ENCODE measurements at places on chromosomes 4 and X. TPM values are rescaled to one million over a fixed set of nuclear protein-coding genes. Genes with fewer than 3 reads are reported as not detected.

Gene WDR17
- total RNA-seq = 2.0 TPM

DNA sequence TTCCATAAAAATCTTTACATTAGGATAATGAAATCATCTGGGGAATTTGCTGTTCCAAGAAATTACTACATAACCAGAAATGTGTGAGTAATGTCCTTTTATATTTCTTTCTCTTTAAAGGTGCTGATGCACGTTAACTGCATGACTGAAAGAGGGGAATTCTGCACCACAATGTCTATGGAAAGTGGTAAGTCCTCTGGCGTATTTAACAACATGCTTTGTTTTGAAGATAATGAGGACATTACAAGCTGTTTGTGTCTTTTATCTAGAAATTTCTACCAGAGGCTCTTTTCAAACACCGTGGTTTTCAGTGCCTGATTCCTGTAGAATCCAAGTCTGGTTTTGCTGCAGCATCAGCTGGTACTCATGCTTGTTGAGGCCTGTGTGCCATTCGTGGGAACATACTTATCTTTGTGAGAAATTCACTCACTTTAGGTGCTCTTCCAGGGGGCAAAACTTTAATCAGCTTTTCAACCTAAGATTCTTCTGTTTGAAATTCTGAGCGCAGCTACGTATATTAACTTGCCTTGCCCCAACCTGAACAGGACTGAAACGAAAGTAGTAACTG, 257.2 kb downstream of the PDHA2 start:
- DNase-seq = no peak

GRCh38 chr4:151530783-151531182, 121.8 kb downstream of the FHIP1A start:
- DNase-seq = no peak

DNA sequence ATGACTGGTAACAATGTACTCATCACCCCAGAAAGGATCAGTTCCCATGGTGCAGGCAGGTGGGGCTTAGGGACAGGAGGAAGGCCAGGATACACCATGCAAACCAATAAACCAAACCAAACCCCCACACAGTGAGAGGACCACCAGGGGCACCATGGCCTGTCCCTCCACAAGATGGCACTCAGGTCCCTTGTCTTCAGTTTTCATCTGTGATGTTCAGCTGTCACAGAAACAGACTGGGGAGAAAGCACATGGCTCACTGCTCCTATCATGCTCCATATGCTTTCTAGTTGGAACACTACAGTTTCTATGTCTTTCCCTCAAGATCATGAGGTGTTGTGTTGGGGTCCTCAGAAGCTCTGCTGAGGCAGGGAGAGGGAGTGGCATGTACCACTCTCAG, 10.1 kb downstream of the HS3ST1 start:
- DNase-seq = no peak

DNA sequence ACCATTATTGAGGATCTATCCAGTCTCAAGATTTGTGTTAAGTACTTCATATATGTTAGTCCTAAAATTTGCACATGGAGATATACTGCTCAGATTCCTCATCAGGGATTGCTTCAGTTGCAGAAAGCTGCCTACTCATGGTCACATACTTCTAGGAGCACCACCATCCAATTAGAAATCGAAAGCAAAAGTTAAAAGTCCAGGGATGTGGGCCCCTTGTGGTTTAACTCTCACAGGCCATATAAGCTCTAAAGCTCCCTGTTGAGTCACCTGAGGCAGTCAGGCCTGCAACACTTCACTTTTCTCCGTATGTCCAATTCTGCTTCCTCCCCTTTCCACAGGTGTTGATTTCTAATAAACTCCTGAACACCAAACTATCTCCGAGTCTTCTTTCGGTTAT, 84.2 kb downstream of the CNOT6L start:
- DNase-seq = peak; percentile 52

Gene EOLA1
- total RNA-seq = 27.1 TPM

DNA sequence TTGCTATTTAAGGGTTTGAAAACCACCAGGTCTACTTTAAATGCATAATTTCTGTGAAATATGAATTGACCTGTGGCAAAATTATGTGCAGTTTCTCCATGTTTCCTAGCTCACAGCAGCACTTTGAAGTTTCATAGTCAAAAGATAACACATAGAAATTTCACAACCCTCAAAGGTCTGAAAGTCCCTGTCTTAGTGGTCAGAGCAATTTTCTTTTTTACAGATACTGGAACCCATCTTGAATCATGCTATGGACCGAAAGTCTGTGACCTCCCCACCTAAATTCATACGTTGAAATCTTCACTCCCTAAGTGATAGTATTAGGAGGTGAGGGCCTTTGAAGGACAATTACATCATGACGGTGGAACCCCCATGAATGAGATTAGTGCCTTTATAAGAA, 240.4 kb upstream of the BMP3 start:
- DNase-seq = no peak

Gene GABRG1
- total RNA-seq = not detected

Gene TRPC5OS
- not detected for total RNA-seq

Gene SYNPO2
- 0.31 TPM for total RNA-seq

GRCh38 chrX:119189595-119189994, 46.5 kb upstream of the PGRMC1 start:
- no peak for DNase-seq

- no peak for DNase-seq
Measured at GRCh38 chrX:802846-803245, 172.3 kb downstream of the SHOX start.

DNA sequence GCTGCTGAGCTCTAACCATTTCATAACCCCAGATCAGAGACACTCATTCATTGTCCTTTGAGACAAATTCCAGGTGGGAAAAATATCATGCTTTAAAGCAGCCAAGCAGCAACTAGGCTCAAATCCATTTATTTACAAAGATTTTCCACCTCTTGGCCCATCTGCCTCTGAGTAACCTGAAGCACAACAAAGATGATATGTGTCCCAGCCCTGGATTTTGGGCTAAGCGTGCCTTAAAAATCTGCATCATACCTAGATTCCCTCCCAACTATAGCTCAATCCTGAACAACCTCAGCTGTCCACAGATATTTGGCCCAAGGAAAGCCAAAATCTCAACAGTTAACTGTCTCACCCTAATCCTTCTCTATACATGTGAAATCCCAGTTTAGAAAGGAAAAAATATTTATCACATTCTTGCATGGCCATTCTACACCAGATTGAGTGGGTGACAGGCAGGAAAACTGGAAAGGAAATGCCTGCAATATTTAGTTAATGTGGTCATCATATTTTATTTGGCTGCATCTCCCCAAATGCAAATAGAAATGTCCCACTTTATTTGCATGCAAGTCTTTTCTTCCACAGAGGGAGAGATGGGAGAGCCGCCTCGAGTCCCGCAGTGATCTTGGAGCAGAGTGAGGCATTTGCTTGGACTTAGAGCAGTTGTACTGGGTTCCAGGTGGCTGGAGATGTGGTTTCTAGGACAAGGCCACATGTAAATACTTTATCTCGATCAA, 146.4 kb upstream of the EOLA2 start:
- DNase-seq = no peak

- no peak for DNase-seq
Measured at GRCh38 chr4:118814058-118814457, 21.9 kb downstream of the SEC24D start.

- DNase-seq = no peak
Measured at GRCh38 chr4:117042962-117043361, 42.4 kb downstream of the TRAM1L1 start.

GRCh38 chrX:133215017-133215416, 3.1 kb downstream of the TFDP3 start:
- DNase-seq = no peak

DNA sequence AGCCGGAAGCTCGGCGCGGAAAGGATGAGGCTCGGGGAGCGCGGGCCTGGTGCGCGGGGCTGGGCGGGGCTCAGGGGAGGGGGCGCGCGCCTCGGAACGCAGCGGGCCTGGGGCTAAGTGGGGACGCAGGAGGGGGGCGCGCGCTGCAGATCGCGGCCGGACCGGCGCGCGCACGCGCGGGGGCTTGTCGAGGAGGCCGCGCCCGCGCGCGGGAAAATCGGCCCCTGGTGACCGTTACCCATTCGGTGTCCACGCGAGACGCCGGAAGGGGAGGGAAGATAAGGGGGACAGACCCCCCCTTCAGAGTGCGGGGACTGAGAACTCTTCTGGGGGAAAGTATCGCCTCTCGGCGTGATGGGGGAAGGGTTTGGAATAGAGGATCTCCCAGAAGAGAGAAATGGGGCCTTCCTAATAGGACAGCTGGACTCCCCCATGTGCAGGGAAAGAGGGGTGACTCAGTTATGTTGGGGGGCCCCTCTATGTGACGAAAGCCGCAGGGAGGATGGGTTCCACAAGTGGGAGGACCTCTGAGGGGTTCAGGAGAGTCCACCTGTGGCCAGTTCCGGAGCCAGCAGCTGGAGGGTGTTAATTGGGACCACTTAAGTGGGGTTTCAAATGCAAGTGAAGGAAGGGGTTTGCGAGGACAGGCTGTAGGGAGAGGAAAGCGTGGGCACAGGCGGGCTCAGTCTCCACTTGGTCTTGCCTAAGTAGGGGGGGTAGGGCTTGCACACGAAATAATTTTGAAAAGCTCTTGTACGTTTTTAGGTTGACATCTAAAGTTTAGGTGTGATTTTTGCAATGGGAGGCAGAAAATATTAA, 584 bp downstream of the SUV39H1 start:
- DNase-seq = no peak

DNA sequence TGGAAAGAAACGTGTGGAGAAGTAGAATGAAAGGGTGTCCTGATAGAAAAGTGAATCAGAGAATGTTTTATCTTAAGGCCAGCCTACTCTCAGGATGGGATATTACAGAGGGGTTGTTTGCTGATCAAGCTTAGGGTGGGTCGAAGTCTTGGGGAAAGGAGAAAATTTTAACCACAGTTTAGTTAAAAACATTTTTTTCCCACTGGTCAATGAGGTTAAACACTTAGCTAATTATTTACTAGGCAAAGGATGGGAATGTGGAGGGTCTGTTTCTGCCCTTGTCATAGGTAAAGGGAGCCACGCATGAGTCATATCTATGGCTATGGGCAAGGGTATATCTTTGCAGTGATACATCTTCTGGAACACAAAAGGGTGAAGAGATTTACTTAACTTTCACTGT, 16.1 kb upstream of the SULT1E1 start:
- DNase-seq = no peak

Gene CFAP47
- 0.03 TPM for total RNA-seq

DNA sequence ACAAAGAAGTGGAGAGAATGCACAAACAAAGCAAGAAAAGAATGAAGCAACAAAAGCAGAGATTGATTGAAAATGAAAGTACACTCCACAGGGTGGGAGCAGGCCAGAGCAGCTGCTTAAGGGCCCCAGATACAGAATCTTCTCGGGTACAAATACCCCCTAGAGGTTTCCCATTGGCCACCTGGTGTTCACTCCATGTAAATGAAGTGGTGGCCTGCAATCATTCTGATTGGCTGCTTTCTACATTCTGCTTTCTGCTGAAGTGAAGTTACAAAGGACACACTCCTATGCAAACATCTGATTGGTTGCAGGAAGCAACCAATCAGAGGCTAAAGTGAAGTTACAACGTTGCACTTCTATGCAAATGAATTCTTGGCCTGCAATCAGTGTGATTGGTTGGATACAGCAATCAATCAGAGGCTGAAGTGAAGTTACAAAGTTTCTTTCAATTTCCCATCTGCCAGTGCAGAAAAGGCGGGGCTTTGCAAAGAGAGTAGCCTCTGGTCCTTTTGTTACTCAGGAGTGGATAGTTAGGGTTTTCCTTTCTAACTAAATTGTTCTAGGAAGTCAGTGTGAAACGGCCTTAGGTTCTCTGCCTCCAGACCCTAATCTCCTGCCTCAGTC, 19.0 kb upstream of the GPC4 start:
- no peak for DNase-seq

Gene LGI2
- not detected for total RNA-seq

Gene AMBN
- total RNA-seq = not detected

- DNase-seq = no peak
Measured at GRCh38 chrX:155645180-155645579, 32.4 kb upstream of the TMLHE start.

Gene HSFX3
- total RNA-seq = not detected

GRCh38 chr4:186134861-186135260, 30.4 kb downstream of the FAM149A start:
- DNase-seq = no peak

Gene ZNF182
- 4.8 TPM for total RNA-seq

- peak; percentile 39 for DNase-seq
Measured at GRCh38 chr4:163810755-163811154, 316.3 kb downstream of the TMA16 start.

- DNase-seq = no peak
Measured at GRCh38 chr4:122118243-122118642, 33.9 kb upstream of the BLTP1 start.

Gene NDP
- total RNA-seq = not detected

GRCh38 chr4:26161030-26161824, 159.6 kb upstream of the RBPJ start:
- no peak for DNase-seq

Gene PCDH7
- 0.21 TPM for total RNA-seq

GRCh38 chr4:13893211-13893610, 265.7 kb upstream of the BOD1L1 start:
- DNase-seq = no peak

DNA sequence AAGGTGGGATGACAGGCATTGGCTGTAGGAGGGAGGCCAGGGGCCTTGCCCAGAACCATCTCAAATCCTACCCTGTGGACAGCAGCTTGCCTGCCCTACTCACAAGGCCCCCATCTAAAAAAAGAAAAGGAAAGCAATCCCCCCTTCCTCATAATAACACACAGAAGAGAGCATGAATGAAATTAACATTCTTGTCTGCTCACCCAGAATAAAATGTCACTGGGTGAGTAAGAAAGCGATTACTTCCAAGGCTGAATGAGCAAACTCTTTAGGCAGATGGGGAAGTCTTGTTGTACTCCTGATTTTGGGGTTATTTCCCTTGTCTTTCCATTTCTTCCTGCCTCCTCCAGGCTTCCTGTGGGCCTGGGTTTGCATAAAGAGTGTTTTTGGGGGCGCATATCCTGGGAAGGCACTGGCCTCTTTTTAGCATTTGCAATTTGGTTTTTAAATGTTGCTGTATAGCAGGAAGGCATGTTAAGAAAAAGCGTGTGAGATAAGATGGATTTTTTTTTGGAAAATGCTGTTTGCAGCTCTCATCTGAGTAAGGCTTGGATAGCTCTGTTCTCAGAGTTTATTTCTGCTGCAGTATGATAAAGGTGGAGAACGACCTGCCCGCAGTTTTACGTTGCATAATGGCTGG, 248.3 kb upstream of the GATB start:
- DNase-seq = no peak

DNA sequence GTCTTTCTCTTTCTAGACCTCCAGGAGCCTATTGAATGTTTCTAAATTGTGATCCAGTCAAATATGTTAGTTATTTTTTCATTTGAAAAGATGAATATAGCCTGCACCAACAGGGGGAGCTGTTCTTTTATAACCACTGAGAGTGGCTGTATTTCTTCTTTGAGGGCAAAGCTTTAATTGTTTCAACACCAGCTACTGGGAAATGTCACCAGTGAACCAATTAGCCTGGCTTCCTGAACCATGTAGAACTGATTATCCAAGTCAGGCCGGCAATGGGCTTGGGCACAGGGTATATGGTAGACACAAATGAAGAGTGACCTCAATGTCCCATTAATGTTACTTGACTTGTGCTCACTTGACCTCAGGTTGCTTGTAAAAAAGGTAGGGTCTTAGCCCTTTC, 4.8 kb upstream of the DAPP1 start:
- no peak for DNase-seq

- no peak for DNase-seq
Measured at GRCh38 chrX:19188566-19188965, 66.3 kb upstream of the ADGRG2 start.

Gene CXCL11
- total RNA-seq = not detected

- no peak for DNase-seq
Measured at GRCh38 chr4:43682551-43682950, 766.1 kb downstream of the KCTD8 start.

Gene LRAT
- total RNA-seq = not detected

GRCh38 chrX:106875151-106875550, 28.0 kb downstream of the RIPPLY1 start:
- no peak for DNase-seq

Gene MAOA
- 0.51 TPM for total RNA-seq

Gene DNAAF6
- total RNA-seq = not detected
